Esophagus mucosa (tissue), 1 donor: ENCODE measurements at places on chromosomes 2 and 18.

DNA sequence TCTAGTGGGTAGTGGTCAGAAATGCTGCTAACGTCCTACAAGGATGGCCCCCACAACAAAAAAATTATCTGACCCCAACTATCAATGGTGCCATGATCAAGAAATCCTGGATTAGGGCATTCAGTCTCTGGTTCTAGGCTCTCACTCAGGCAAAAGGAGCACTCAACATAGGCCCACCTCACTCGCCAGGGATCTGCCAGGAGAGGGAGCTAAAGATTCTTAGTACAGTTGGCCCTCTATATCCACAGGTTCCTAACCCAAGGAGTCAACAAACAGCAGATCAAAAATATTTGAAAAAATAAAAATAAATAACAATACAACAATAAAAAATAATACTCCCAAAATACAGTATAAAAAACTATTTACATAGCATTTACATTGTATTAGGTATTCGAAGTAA, 10.0 kb downstream of the SLC4A5 start:
- peak; percentile 53 for ATAC-seq

DNA sequence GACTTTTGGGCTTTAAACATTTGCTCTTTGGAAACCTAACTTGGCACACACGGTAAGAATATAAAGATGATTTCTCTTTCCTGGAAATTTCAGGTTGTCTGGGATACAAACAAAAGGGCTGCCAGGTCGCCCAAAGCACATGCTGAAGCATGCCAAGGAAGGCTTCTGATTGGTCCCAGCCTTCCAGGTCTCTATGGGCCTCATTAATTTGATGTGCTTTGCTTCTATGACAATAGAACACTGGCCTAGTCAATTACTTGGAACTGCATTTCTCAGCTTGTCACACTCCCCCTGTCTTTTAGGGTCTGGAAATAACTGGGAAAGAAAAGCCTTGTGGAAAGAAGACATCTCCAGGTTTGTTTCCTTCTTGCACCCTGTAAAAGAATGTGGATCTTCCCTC, 228.9 kb downstream of the ADCYAP1 start:
- ATAC-seq = no peak

- no peak for ATAC-seq
Observed at GRCh38 chr2:29417630-29418029, 302.4 kb downstream of the CLIP4 start.

DNA sequence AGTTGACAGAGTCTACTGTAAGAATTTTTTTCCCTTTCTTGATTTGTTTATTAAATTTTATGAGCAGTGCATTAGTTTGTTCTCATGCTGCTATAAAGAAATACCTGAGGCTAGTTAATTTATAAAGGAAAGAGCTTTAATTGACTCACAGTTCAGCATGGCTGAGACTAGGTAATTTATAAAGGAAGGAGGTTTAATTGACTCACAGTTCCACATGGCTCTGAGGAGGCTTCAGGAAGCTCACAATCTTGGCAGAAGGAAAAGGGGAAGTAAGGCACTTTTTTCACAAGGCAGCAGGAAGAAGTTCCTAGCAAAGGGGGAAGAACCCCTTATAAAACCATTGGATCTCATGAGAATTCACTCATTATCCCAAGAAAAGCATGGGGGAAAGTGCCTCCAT, 191.4 kb upstream of the VRK2 start:
- no peak for ATAC-seq

DNA sequence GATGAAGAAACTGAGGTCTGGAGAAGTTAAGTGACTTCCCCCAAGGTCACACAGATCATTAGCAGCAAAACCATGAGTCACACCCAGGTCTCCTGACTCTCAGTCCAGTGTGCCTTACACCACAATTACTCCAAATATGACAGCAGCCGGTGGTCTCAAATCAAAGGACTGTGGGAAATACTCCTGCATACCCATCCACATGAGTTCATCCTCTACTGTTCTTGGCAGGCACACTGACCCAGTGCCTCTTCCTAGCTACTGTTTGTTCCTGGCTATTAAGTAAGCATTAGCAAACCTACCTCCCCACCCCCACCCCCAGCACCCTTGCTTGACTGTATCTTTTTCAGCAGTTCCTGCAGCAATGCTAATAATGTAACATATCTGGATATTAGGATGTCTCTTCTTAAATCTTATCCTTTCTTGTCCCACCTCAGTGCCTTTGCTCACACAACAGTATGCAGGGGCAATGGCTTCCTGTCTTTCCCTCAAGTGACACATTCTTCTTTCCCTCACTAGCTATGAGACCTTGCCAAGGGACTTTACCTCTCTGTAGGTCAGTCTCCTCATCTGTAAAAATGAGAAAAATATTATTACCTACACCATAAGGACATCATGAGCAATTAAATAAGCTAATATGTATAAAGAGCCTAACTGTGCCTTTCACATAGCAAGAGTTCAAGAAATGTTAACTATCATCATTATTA, 46.2 kb downstream of the FAM98A start:
- ATAC-seq = no peak

DNA sequence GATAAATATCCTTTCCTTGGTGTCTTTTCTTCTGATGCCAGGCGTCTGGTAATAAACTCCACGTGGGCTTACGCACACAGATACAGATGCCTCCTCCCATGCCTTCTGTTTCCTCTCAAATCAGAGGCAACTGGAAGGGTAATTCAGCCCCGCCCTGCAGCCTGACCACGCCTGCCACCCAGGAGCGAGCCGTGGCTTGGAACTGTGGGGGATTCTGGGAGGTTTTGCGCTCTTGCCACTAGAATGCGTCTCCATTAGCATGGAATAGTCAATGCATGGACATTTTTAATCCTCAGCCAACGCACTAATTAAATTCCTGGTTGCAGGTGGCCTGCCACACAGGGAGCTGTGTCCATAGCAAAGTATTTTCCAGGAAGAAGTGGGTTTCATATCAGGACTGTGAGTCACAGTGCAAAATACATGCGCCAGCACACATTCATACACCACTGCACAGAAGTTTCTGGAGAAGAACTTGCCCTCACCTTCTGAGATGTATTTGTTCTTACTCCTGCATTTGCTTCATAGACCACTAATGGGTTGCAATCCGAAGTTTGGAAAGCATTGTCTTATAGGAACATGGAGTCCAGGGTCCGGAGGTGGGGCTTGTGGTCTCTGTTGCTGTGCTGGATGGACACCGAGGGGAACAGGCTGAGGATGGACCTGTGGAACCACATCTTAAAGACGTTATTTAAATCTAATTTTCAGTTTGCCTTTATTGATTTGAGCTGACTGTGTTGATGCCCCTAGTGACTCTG, 151.4 kb downstream of the LDLRAD4 start:
- ATAC-seq = no peak

- peak; percentile 81 for ATAC-seq
Observed at GRCh38 chr2:104872866-104873688, 19.2 kb downstream of the POU3F3 start.

- no peak for ATAC-seq
Observed at GRCh38 chr18:57533868-57534510, 52.5 kb downstream of the FECH start.

DNA sequence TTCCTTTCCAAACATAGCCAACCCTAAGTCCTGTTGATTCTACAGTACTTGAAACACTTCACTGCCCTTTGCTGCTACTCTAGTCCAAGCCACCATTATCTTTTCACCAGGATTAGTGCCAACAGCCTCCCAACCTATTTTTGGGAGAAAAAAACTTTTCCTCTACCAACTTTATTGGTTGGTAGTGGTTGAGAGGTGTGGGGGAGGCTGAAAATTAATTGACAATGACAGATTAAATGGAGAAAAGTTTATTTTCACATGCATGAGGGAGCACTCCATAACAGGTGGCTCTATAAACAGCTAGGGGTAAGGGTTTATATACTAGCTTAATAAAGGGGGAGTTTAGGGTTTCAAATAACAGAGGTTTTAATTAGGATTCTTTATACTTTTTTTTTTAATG, 37.8 kb upstream of the ITPRID2 start:
- no peak for ATAC-seq

GRCh38 chr18:59553273-59553870, 143.9 kb downstream of the CCBE1 start:
- ATAC-seq = no peak

DNA sequence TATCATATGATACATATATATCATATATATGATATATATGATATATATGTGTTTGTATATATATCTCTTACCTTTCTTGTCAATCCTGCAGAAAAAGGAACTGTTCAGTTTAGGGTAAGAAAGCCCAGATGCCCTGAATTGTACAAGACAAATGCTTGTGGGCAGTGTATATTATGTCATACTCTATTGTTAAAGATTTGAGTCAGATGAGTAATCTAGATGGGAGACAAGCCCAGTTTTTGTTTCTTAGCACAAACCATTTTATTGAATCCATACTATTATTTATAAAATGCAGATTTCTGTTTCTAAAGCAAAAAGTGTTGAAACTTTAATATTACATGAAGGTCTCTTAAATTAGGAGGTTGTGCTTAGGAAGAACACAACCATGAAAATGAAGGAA, 90.6 kb downstream of the VRK2 start:
- ATAC-seq = no peak

DNA sequence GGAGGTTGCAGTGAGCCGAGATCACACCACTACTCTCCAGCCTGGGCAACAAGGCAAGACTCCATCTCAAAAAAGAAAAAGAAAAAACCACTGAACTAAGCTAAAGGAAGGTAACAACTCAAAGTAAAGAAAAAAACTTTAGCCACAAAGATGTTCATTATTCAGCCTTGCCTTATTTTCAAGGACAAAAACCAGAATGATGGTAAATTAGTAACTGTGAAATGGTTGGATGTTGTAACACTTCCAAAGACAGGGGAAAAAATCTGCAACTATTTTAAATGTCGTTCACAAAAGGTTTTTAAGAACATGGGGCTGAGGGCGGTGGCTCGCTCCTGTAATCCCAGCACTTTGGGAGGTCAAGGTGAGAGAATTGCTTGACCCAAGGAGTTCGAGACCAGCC, 10.1 kb downstream of the ADAM17 start:
- ATAC-seq = no peak

DNA sequence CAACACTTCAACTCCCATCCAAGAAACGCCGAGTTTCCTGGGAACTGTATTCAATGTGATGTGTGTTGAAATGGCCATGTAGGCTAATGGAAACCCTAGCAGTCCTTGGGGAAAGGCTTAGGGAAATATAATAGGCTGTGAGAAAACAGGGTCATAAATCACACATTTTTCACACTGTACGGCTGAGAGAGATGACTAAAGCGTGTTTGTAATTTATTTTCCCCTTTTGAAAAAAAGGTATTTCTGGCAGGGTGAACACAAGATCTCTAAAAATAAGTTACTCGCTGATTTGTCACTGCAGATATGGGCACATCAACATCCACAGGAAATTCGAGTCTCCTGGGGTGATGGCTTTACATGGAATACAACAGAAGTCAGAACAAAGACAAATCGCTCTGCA, 109.6 kb upstream of the ST6GAL2 start:
- ATAC-seq = no peak
